Stimulated activated CD4-positive, alpha-beta T cell treated with anti-CD3 and anti-CD28 coated beads, Interleukin-4, amount 100 ng/mL, for 48 hours (primary cell): ENCODE measurements at places on chromosomes 7 and 10.

GRCh38 chr7:1176891-1177373 lies 16.9 kb upstream of the ZFAND2A start:
- DNase-seq: peak; percentile 80

GRCh38 chr10:122688293-122688989 lies 11.2 kb downstream of the C10orf120 start:
- no peak for DNase-seq

- no peak for DNase-seq
These were observed 36.3 kb downstream of the CCM2 start for GRCh38 chr7:45036317-45036716.

DNA sequence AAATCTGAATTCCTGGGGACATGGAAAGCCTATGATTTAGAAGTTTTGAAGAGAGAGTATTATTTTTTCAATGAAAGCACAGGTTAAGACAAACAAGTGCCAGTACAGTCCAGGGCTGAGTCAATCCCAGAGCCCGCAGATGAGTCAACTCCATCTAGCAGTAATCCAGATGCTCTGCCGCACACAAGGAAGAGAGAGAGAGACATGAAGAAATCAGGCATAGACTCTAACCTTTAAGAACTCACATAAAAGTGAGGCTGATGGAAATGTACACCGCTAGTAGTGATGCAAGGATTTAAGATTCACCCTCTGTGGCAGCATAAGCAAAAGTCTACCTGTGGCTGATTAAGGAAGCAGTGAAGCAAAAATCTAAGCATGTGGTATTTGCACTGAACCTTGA lies 651.5 kb downstream of the TNS3 start:
- DNase-seq: no peak
